ENCODE measurements at places on chromosomes 2 and 18. TPM values are rescaled to one million over a fixed set of nuclear protein-coding genes. Genes with fewer than 3 reads are reported as not detected.

GRCh38 chr2:235444101-235444597 lies 49.7 kb upstream of the AGAP1 start:
- H3K27me3 ChIP-seq = no peaks in the 10 kb centered on the region
- H3K4me1 ChIP-seq = no peaks in the 10 kb centered on the region
- H3K36me3 ChIP-seq = no peaks in the 10 kb centered on the region

DNA sequence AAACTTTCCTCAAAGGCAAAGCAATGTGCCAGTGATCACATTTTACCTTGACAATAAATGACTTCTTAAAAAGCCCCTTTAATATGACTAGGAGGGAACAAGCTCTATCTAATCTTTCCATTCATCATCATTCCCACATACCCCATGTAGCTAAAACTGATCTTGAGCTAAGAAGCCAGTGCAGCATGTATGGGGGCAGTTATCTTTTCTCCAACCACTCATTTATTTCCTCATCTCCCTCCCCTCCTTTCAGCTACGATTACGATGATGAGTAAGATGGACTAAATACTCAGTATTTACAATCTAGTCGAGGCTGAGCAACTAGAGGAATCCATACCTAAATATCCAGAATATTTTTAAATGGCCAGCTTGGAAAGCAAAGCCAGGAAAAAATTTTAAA lies 35.5 kb downstream of the PNO1 start:
- no peaks in the 10 kb centered on the region for H3K27me3 ChIP-seq
- no peak for DNase-seq
- no peak overlapping the region for H3K27ac ChIP-seq
- H3K4me1 ChIP-seq = peaks cover 39% of the 10 kb centered on the region

GRCh38 chr2:208090420-208090819 lies 33.9 kb downstream of the CRYGD start:
- H3K36me3 ChIP-seq = no peaks in the 10 kb centered on the region
- no peaks in the 10 kb centered on the region for H3K4me1 ChIP-seq
- peaks cover 9% of the 10 kb centered on the region for H3K27me3 ChIP-seq

The ATP8B1 gene
- not detected for total RNA-seq

The UGT1A5 gene
- total RNA-seq = not detected

The LIMS3 gene
- total RNA-seq = 0.93 TPM
